ENCODE measurements at places on chromosomes 3 and 15.

DNA sequence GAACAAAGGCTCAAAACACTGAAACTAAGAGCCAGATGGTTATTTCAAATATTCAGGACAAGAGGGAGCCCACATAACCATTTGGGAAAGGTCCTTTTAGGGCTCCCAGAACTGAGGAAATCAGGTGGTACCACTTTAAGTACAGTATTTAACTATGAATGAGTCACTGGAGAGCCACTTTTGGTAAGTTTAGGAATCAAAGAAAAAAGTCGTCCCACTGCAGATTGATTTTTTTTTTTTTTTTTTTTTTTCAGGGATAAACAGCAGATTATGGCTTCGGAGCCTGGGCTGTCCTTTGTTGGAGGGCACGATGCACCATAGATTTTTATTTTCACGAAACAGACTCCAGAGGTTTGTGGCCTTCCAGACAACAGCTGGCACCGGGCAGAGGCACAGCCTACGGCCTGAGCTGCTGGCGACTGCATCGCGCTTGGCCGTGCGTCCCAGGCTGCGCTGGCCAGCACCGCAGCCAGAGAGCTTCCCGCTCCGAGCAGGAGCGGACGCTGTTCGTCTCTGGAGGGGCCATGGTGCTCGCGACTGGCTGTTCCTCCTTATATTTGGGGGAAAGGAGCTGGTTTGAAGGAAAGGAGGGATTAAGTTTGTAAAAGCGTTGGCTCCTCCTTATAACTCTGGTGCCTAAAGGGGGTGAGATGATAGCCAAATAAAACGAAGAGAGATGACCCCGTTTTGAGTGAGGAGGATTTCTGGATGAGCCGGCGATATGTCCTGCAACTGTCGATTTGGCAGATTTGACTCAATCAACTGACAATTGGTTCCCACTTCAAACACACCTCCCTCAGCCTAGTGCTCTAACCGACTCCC lies 152.9 kb upstream of the GOLIM4 start:
- DNase-seq: no peak

DNA sequence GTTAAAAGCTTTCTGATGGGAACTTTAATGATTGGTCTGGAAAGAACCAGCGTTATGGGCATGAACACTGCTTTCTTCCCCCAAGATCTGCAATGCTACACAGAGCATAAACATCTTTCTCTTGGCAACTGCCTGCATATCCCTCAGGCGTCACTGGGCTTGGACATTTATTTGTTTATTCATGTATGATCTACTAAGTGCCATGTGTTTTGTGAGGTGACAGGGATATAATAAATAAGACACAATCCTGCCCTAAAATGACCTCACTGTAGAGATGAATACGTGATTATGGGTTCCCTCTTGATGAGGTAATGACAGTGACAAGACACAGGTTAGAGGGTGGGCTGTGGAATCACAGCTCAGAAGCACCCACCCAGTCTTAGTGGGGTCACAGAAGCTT lies 485.3 kb downstream of the PDCD6IP start:
- no peak for DNase-seq

DNA sequence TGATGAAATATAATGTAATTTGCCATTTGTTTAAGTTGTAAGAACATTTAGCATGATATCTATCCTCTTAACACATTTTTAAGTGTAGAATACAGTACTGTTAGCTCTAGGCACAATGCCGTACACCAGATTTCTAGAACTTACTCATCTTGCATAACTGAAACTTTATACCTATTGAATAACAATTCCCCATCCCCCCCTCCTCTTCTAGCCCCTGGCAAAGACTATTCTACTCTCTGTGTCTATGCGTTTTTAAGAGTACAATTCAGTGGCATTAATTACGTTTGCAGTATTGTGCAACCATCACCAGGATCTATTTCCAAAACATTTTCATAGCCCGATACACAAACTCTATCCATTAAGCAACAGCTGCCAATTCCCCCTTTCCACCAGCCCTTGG lies 261.7 kb downstream of the PLOD2 start:
- no peak for DNase-seq

DNA sequence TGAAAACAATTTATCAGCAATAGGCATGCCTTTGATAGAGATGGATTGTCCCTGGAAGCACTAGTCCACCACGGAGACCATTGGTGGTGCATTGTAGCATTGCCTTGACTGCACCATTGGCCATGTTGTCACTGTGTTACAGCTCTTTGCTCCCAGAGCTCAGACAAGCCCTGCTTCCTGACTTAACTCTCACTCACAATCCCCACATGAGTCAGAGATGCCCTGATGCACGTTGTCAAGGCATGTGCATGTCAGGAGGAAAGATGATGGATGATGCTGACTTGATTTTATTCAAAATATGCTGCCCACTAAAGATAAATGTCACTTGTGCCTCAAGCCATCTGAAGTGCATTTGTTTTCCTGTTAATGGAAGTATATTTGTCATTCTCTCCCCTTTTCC lies 266.1 kb downstream of the ARRDC4 start:
- DNase-seq: no peak

DNA sequence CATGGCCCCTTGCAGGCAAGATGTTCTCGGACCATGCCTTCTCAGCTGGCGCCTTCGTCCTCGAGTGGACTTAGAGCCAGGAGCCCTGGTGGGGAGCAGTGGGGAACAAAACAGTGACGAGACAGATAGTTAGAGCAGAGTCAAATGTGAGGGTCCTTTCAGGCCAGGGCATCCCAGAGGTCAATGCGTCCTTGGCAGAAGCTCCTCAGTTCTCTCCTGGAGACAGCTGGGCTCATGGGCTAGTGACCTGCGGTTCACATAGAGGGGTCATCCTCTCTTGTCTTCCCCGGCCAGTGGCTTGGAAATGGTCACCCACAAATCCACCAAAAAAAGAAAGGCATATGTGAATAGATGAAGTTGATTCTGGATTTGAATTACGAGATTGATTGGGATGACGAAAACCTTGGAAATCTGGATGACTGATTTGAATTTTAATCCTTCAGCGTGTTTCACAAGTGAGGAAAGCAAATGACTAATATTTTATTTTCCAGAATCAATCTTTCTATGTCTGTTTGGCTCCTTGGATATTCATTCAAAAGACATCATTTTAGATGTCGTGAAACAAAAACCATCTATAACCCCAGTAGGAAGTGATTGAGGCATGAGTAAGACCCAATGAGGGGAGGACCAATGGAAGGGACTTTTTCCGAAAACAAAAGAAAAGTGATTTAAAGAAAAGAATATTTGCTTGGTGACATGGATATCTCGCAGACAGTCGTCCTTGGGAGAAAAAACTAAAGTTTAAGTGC lies 84.5 kb downstream of the ASB7 start:
- no peak for DNase-seq

GRCh38 chr3:43400781-43401730 lies 114.7 kb downstream of the SNRK start:
- no peak for DNase-seq

All from AG04450 (cell line).